SK-N-DZ (cell line): ENCODE measurements at places on chromosomes 3 and 15.
A peak's percentile ranks its signal among the peaks of the same experiment; 100 is the strongest.

DNA sequence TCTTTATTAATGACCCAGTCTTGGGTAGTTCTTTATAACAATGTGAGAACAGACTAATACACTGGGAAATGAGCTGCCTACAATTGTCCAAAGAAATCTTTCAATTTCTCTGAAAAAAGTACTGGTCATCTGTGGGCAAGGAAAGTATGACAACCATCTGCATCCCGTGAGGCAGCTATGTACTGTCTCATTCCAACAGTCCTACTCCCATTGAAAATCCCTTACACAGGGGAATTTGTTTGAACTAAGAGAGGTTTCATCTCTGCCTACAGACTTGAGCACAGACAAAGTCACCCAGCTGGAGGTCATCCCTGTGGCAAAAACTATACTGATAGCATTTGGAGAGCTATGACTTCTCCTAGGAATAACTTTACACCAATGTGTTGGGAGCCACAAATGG, 27.1 kb downstream of the SHC4 start:
- no peak for DNase-seq

- DNase-seq, result peak; percentile 12
These were observed 54.0 kb downstream of the TAFA4 start for GRCh38 chr3:68878322-68878721.

- DNase-seq, result no peak
These were observed 74.7 kb downstream of the DZIP3 start for GRCh38 chr3:108664266-108664665.

DNA sequence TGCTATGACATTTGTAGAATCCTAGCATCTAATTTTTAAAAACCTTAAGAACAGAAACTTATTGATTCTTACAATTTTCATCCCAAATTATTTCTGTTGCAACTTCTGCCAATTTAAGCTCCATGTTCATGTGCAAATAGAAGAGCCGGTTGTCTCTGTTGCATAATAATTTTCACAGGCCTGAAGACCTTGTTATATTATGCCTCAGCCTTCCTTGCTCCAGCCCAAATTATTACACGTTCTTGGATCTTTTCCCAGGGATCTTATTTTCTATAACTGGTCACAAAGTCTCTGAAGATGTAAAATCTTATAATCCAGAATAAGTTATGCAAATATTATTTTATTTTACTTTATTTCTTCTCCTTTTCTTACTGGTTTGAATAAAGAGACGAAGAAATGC, 210.7 kb upstream of the DPH6 start:
- no peak for DNase-seq

DNA sequence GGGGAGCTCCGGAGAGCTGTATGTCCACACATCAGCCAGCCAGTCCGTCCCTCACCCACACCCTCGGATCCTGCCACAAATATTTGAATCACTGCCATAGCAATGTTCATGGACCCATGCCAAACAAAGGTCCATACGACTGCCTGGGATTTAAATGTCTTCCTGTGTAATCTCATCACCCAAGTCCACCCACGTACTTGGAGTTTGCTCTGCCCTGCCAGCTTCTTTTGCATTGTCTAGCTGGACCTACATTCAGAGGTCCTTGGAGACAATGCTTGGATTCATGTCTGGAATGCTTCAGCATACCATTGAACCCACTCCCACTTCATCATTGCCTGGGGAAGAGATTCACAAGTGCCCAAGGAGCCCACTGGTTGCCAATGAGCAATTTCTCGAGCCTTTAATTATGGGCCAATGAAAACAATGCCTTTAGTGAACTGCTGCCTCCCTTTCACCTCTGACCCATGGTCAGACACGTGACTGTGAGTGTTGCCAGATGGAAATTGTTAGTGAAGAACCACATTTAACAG, 90.4 kb upstream of the PHLDB2 start:
- no peak for DNase-seq

GRCh38 chr3:132228923-132229322, 88.3 kb upstream of the ACP3 start:
- DNase-seq, result no peak

DNA sequence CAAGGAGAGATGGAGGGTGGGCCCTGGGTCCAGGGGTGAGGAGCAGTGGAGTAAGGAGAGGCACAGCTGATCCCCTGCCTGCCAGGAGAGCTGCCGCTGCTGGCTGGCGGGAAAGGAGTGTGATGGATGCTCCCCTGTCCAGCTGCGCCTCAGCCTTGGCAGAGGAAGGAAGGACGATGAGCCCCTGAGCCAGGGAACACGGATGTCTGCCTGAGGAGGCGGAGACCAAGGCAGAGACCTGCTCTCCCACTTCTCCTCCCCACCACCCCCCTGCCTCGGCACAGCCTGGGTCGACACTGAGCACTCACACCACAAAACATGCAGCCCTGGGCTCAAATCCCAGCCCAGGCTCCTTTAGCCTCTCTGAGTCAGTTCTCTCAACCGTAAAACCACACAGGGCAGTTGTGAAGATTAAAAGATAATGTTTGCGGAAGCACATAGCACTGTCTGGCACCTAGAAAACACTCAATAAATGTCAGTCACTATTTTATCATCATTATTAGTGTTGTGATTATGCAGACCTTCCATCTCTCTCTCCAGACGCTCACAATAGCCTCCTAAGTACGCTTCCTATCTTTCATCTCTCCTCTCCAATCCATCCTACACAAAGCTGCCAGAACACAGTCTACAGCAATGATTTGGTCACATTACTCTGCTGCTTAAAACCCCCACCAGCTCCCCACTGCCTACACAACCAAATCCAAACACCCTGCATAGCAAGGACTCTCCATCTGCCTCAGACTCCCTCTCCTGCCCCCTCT, 52.2 kb downstream of the SEMA5B start:
- DNase-seq, result peak; percentile 98

GRCh38 chr3:146100180-146100579, 60.8 kb downstream of the PLOD2 start:
- DNase-seq, result no peak

DNA sequence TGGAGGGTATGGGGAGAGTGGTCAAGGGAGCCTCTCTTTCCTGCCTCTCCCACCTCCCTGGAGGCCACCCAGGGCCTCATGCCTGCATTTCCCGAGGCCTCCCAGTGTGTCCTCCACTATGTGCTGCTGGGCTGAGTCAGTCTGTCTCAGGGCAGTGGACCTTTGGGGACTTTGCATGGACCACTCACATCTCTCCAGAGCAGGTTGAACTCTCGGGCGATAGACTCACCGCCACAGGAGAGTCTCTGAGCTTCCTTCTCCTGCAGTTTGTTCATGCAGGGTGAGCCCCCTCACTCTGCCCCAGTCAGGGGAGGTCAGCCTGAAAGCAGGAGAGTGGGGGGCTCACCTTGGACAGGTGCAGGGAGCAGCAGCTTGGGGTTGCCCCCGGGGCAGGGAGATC, 60.5 kb upstream of the SEC22A start:
- no peak for DNase-seq

- DNase-seq, result no peak
These were observed 64.3 kb downstream of the FNDC3B start for GRCh38 chr3:172103724-172104123.

GRCh38 chr3:72847751-72848702, at the start of gene SHQ1:
Gene SHQ1 (minus strand): TSS chr3:72848445. CDS start chr3:72848340, 105 bp downstream.
- peak; percentile 90 for DNase-seq

DNA sequence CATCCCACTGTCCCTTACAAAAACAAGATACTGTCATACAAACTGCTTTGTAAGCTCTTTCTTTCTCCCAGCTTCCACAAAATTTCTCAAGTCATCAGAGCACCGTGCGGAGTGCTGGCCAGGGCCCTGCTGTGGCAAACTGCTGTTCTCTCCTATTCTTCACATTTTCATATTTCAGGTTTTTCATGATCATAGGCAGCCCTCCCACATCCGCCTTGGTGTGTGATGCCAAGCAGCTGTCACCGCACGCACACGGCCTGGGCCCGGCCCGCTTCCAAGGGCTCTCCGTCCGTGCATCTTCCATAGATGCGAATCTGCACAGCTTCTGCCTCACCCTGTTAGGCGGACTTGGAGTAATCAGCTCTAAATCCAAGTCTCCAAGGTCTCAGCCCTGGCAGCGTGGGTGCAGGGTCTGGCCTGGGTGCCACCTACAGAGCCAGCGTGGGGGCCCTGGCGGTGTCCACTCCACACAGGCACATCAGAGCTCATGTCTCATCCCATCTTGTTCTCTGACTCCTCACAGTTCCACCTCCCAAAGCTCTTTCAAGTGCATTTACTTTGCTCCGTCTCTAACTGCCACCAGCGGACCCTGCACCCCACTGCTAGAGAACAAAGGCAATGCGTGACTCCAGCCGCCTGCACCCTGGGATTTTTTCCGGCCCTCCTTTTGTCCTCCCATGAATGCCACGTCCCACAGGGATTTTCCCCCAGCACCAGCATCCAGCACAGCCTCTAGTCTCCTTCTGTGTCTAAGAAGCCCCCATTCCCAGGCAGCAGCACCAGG, 27.2 kb downstream of the CYFIP1 start:
- DNase-seq, result no peak

GRCh38 chr3:70488131-70488530, 175.7 kb upstream of the MDFIC2 start:
- DNase-seq, result no peak

DNA sequence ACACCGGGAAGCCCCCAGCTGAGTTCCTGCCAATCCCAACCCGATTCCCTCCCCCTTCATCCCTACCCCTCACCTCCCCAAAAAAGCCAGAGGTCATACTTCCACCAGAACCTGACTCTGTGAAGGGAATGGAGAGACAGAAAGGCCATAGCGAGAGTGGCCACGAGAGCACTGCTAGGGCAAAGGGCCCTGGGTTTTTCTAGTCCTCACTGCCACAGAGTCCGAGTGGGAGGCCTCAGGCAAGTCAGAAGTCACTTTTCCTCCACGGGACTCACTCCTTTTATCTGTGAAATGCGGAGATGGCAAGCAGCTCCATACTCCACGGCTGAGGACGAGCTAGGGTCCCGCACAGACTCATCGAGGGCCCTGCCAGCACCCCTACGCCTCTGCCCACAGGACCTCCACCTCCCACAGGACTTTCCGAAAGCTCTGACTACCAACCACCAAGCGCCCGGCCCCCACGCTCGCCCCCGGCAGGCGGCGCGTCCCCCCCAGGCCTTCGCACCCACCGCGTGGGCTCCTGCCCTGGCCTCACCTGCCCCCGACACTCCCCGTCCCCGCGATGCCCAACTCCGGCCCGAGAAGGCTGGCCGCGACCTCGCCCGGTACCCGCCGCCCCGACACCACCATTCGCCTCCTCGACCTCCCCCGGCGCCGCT, 792 bp downstream of the ATP13A3 start:
- DNase-seq, result no peak

- no peak for DNase-seq
These were observed at the start of gene IQCF6 for GRCh38 chr3:51779137-51779536. Gene IQCF6 (minus strand): TSS chr3:51779237. CDS start chr3:51779224, 13 bp downstream.

GRCh38 chr3:120473389-120473788, 22.6 kb upstream of the FSTL1 start:
- no peak for DNase-seq
